Stimulated activated CD4-positive, alpha-beta T cell treated with anti-CD3 and anti-CD28 coated beads, Interleukin-1b, Interleukin-23, amount 100 ng/mL, for 1 hour (primary cell): ENCODE measurements at places on chromosomes 2 and 18.

DNA sequence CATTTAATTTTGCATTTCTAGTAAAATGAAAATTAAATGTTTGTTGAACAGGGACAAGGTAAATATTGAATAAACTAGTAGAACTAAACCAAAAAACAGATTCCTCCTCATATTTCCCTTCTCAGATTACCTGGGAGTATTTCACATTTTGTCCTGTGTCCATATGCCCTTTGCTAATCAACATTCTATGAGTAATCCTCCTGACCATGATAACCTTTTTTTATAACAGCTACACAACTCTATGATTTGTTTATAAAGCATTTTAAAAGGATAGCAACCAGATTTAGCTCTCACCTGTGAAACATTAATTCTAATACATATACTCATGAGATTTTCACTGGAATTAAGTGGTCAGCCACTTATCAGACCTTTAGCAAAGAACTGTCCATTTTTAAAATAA, 7.1 kb upstream of the DSG2 start:
- no peak for DNase-seq

DNA sequence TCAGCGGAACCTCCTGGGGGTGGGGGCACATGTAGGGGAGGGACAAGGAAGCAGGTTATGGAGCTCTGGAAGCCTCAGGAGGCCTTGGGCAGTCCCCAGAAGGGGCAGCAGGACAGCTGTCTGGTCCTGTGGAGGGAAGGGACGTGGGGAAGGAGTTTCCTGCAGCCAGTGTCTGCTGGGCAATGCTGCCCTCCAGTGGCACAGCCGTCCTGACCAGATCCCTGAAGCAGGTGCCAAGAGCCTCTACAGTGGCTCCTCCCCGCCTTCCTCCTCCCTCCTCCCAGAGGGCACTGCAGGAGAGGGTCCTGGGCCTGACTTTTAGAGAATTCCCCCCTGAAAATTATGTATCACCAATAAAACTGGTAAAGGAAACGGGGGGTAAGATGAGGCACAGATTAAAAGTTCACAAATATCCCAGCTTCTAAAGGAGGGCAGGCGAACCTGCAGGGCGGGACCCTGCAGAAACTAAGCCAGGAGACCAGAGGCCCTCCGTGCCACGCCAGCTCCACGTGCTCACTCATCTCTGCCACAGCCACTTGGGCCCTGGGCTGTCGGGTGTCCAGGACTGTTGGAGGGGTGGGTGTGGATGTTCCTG, 258.5 kb downstream of the TWIST2 start:
- no peak for DNase-seq

- DNase-seq, result no peak
Observed at GRCh38 chr2:173075056-173075780, 428 bp upstream of the MAP3K20 start.

GRCh38 chr18:12306752-12307700, 1.0 kb upstream of the TUBB6 start:
- no peak for DNase-seq
